Cardiac muscle cell (in vitro differentiated cells and primary cell): ENCODE measurements at places on chromosomes 2 and 18.

DNA sequence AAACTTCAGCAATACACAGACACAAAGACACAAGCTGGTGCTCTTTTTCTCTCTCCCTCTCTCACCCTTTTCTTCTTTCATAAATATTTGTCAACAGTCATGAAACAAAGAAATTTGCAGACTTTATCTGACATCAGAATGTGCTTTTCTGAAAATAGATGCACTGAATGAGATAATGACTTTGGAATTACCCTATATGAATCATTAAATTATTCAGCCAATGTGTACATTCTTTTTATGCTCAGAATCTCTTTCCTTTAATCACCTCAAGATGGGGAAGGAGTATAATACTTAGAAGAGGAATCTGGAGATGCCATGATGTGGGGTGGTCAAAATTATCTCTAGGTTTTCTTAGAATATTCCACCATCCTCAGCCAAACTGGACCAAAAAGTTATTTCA lies 289.9 kb downstream of the LRRTM1 start:
- no peak for DNase-seq

DNA sequence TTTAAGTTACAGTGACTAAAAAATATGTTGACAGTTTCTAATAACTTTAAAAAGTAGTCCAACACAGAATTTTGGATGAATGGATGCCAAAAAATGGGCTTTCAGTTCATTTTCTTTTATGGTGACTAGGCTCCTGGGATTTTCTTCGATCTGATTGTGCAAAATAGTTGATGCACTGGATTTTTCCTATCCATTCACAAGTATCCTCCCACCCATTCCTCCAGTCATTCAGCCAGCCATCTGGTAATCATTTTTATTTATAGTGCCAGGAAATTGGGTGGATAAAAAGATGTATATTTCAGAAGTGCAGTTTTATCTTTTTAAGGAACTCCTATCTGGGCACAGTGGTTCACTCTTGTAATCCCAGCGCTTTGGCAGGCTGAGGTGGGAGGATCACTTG lies 175.1 kb downstream of the PTPRM start:
- DNase-seq = no peak

DNA sequence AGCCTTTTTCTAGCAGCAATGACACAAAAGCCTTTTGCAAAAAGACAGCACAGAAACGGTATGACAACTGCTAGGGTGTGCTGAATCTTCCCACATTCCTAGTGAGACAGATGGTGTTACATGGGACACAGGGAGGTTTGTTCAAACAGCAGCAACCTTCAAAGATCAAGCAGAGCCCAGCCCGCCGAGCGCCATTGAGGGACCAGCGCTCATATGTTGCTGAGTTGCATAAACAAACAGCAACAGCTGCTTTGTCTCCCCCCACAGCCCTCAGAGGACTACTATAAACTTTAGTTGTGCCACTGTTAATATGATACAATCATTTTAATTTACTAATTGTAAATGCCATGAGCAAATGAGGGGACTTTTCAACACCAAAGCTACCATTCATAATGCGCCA lies 117.7 kb downstream of the ZEB2 start:
- DNase-seq = no peak

DNA sequence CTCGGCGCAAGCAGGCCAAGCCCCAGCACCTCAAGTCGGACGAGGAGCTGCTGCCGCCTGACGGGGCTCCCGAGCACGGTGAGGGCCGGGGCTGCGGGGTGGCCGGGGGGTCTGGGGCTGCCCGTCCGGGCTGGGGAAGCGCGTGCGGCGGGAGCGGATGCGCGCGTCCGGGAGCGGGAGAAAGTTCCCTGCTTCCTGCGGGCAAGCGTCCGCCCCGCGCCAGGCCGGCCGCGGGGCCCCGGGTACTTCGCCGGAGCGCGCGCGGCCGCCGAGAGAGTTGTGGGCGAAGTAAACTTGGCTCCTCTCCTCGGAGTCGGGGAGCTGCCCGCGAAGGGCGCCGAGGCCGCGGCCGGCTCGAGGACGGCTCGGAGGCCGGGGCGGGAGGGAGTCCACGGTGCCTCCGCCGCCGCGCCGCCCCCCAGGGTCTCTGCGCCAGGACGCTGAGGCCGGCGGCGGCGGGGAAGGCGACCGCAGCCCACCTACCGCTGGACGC lies 707 bp downstream of the SALL3 start:
- no peak for DNase-seq

DNA sequence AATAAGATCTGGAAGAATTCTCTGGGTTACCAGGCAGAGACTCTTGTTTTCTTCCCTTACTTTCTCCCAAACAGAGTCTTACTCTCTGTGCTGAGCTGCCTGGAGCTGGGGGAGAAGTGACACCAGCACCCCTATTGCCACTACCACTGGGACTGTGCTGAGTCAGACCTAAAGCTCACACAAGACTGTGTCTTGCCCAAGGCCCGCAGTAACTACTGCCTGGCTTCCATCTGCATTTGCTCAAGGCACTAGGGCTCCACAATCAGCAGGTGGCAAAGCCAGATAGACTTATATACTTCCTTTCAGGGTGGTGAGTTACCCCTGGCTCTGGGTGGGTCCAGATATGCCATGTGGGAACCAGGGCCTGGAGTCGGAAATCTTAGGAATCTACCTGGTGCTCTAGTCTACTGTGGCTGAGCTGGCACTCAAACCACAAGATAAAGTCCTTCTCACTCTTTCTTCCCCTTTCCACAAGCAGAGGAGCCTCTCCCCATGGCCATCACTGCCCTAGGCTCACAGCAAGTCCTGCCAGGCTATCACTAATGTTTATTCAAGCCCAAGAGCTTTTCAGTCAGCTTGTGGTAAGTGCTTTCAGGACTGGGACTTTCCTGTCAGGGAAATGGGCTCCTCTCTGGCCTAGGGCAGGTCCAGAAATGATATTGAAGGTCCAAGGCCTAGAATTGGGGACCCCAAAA lies 27.6 kb upstream of the SERPINB2 start:
- DNase-seq = no peak

GRCh38 chr2:239337877-239338484 lies 62.8 kb downstream of the HDAC4 start:
- no peak for DNase-seq

GRCh38 chr2:214069254-214069653 lies 341.6 kb upstream of the VWC2L start:
- DNase-seq = peak; percentile 82

- DNase-seq = peak; percentile 84
These were observed 1.3 kb upstream of the DPYSL5 start for GRCh38 chr2:26846334-26847306.

- DNase-seq = no peak
These were observed 81.0 kb downstream of the VAPA start for GRCh38 chr18:9994701-9995235.

- no peak for DNase-seq
These were observed 24.4 kb downstream of the ZNF521 start for GRCh38 chr18:25327584-25327983.

GRCh38 chr2:38224821-38225437 lies 149.0 kb upstream of the CYP1B1 start:
- DNase-seq = no peak

GRCh38 chr18:69895066-69896047 lies 52.3 kb downstream of the CD226 start:
- no peak for DNase-seq

- peak; percentile 95 for DNase-seq
These were observed 253.3 kb upstream of the OSR1 start for GRCh38 chr2:19611491-19612332.

- DNase-seq = no peak
These were observed 74.3 kb downstream of the SNTG2 start for GRCh38 chr2:1024981-1025380.

- no peak for DNase-seq
These were observed 275.7 kb downstream of the MYCN start for GRCh38 chr2:16215902-16216557.

DNA sequence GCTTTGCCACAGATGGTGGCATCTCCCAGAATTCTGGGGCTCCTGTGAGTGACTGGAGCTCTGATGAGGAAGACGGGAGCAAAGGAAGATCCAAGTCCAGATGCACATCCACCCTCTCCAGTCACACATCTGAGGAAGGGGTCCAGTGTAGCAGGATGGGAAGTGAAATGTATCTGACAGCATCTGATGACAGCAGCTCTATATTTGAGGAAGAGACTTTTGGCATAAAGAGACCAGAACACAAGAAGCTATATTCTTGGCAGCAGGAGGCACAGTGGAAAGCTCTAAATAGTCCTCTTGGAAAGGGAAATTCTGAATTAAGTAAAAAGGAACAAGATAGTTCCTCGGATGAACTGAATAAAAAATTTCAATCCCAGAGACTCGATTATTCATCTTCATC lies 23.5 kb upstream of the C1GALT1C1L start:
- no peak for DNase-seq

DNA sequence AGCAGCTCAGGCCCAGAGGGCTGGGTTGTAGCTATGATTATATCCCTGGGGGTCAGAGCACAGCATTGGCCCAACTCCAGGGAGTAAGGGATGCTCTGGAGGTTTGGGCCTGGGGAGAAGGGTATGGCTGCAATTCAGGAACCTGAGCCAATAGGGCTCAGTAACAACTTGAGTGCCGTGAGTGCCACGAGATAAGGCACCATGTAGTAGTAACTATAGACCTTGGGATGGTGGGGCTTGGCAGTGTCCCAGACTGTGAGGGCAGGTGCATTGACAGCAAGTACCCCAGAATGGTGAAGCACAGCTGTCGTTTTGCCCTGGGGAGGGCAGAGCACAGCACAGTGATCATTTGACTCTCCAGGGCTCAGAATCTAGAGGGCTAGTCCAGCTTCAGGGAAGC lies 45.1 kb upstream of the ZNF396 start:
- DNase-seq = no peak

GRCh38 chr2:17578466-17578928 lies 38.0 kb downstream of the VSNL1 start:
- no peak for DNase-seq

GRCh38 chr2:119523383-119523951 lies 816 bp downstream of the SCTR start:
- DNase-seq = no peak

DNA sequence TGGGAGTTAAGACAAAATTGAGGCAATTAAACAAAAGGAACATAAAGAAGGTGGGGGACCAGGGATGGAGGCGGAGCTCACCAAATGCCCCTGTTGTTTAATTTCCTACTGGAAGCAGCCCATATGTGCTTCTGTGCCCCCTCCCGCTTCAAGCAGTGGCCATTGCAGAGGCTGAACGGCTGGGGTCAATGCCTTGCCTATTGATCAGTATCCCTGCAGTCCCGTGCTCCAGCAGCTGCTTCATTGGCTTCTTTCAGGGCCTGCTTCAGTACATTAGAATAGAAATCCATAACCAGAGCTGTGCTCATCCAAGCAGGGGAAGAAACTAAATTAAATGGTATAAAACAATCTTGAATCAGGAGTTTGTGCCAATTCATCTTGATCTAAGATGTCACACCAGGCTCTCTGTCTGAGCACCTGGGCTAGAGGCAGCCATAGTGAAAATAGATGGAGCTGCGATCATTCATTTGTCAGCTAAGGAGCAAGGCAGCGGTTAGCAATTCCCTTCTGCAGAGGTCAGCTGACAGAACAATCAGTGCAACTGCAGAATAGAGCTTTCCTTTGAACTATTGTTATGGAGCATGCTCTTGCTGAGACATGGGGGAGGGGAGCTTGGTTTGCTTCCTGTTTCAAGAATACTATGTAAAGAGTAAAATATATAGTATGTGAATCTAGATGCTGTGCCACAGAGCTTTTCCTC lies 222.4 kb downstream of the WDR7 start:
- DNase-seq = peak; percentile 43

GRCh38 chr18:68440433-68440832 lies 274.5 kb downstream of the TMX3 start:
- no peak for DNase-seq

DNA sequence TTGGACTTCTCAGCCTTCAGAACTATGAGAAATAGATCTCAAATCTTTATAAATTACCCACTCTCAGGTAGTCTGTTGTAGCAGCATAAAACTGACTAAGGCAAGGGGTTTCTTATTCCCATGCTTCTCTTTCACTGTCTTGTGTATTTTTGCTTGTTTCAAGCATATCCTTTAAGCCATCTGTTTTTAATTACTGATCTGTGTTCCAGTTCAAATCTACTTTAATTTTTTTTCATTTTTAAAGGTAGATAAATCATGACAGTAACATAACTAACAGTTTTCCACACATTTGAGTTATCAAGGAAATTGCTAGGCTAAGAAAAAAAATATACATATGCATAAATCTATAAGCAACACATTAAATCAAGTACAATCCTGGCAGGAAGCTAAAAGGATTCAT lies 317.9 kb upstream of the TNP1 start:
- no peak for DNase-seq

DNA sequence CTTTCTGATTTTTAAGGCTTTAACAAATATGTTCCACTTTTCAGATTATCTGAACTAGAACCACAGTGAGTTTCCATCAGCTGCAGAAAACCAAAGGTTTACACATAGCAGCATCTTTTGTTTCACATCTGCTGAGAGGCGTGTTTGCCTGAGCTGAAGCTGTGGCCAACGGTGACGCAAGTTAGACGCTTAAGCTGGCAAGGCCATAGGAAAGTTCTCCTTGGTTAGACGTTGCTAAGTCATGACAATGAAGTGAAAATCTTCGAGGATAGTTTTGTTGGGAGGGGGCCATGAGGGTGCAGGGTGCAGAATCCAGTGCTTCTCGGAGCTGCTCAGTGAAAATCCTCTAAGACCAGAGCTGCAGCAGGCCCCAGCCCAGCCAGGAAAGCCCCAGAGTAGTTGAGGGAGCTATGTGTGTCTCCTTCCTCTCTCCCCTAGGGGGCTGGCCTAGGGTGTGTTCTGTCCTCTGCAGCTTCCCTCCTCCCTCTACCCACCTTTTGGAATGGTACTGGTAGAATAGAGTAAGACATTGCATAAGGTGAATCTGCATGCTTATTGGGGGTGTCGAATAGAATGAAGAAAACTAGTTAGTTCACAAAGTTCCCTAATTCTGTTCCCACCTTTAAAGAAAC lies 105.4 kb downstream of the FHOD3 start:
- peak; percentile 94 for DNase-seq

DNA sequence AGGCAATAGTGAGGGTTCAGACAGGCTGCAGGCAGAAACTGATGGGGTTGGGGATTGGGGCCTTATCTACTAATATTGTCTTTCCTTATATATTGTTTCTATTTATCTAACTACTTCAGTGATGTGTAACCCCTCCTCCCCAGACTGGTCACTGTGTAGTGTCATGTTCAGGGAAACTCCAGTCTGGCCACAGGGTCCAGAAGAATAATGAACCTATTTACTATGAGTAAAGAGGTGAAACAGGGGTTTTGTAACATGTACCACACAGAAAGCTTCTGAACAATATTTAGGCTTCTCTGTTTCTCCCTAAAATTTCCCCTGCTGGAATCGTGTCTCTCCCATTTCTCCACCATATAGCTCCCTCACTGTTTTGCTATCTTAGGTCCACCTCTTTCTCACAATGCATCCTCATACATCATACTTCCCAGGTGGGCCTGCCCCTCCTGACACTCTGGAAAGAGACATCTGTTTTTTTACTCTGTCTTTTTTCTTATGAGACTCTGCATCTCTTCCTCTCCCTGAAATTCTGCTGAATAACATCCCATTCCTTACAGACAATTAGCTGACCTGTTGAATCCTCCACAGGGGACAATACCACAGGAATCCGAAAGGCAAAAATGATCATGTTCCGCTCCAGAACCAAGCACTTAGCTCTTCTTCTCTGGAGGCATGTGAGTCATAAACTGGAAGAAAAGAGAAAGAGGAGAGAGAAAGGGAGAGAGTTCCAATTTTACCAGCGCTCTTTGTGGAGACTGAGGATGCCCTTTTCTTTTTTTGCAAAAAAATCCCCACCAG lies 154.8 kb downstream of the ZEB2 start:
- no peak for DNase-seq

- no peak for DNase-seq
These were observed 107.0 kb downstream of the PTGR3 start for GRCh38 chr18:75101916-75102315.
